ENCODE measurements at places on chromosomes 7 and 10. TPM values are rescaled to one million over a fixed set of nuclear protein-coding genes. Genes with fewer than 3 reads are reported as not detected.
A peak's percentile ranks its signal among the peaks of the same experiment; 100 is the strongest.

- no peak overlapping the region for H3K27ac ChIP-seq
- H3K4me3 ChIP-seq: peak overlapping the region; percentile 48
- peaks cover 6% of the 10 kb centered on the region for H3K4me1 ChIP-seq
- no peaks in the 10 kb centered on the region for H3K27me3 ChIP-seq
- DNase-seq: peak; percentile 5
Measured at GRCh38 chr7:2452074-2452507, 24.1 kb downstream of the GRIFIN start.

DNA sequence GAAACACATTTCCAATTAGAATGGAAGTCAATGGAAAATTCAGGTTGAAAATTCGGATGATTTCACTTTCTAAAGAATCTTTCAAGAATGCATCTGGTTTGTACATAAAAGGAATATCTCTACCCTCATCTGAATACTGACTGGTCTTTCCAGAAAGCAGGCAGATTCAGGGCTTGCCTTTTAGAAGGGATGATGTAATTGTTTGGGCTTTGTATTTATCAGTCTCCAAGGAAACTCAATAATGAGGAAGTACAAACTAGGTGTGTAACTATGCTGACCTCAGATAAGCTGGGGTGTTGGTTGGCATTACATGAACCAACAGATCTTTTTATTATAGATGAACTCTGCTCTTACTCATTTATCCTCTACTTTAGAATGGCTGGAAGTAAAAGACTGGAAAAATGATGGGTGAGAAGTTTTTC lies 24.1 kb downstream of the PDLIM1 start:
- no peak for DNase-seq
- no peak overlapping the region for H3K27ac ChIP-seq
- H3K4me3 ChIP-seq: no peak overlapping the region
- H3K4me1 ChIP-seq: no peaks in the 10 kb centered on the region
- no peaks in the 10 kb centered on the region for H3K36me3 ChIP-seq

- H3K27me3 ChIP-seq: no peaks in the 10 kb centered on the region
- DNase-seq: no peak
- H3K27ac ChIP-seq: no peak overlapping the region
- H3K4me3 ChIP-seq: no peak overlapping the region
- H3K4me1 ChIP-seq: no peaks in the 10 kb centered on the region
- H3K36me3 ChIP-seq: no peaks in the 10 kb centered on the region
Measured at GRCh38 chr10:127216786-127217185, 20.4 kb upstream of the INSYN2A start.

GRCh38 chr10:48976196-48976595 lies 36.6 kb upstream of the LRRC18 start:
- H3K4me3 ChIP-seq: no peak overlapping the region
- DNase-seq: no peak
- H3K4me1 ChIP-seq: no peaks in the 10 kb centered on the region
- H3K27me3 ChIP-seq: no peaks in the 10 kb centered on the region

DNA sequence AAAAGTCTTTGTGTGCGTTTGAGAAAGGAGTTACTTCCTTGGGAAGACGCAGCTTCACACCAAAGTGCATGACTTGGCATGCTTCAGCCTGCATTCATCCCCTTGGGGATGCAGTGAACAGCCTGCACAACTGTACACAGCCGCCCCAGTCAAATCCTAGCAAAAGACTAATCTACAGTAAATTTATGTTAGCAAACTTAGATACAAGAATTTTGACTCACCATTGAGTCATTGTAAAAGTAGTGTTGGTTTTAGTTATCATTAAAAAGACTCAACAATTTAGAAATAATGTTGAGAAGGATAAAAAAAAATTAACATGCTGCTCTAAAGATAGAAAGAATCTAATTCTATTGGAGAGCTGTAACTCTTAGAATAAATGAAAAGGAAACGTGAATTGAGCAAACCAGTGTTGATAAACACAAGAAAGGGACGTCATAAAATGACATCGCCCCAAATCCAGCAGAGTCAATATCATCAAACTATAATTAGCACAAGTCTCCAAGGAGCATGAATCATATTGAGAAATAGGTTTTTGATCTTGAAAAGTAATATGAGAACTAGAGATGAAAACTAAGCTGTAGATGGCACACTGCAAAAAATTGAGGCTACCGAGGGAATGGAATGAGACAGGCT lies 11.9 kb upstream of the OPTN start:
- H3K36me3 ChIP-seq: no peaks in the 10 kb centered on the region
- no peaks in the 10 kb centered on the region for H3K4me1 ChIP-seq
- DNase-seq: no peak

DNA sequence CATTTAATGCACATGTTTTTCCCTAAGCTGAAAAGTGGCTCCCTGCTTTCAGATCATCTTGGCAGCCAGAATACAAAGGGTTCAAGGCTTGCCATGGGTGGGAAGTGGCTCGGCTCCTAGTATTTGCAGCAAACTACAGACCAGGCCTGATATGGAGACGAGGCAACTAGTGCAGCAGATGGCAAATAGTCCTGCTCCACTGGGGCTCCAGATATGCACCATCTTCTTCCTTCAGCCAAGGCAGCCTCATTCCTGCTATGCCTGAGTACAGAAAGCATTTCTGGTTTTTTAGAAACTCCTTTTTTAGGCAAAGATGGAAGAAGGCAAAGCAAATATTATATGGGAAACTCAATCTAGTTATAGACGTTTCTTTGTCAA lies 23.9 kb downstream of the LRRC4 start:
- no peak overlapping the region for H3K4me3 ChIP-seq
- no peak for DNase-seq
- H3K4me1 ChIP-seq: no peaks in the 10 kb centered on the region
- no peaks in the 10 kb centered on the region for H3K27me3 ChIP-seq
- no peaks in the 10 kb centered on the region for H3K36me3 ChIP-seq
- no peak overlapping the region for H3K27ac ChIP-seq

- H3K4me1 ChIP-seq: no peaks in the 10 kb centered on the region
- no peak overlapping the region for H3K27ac ChIP-seq
- H3K27me3 ChIP-seq: no peaks in the 10 kb centered on the region
Measured at GRCh38 chr10:70430493-70431445, 10.7 kb downstream of the NODAL start.

The ACADSB gene
- 44.7 TPM for total RNA-seq

The CLDN3 gene
- not detected for total RNA-seq

The CACNA2D1 gene
- total RNA-seq: not detected

The FBXL13 gene
- 1.5 TPM for total RNA-seq

The FGF8 gene
- not detected for total RNA-seq

The TMEM196 gene
- not detected for total RNA-seq
